ENCODE measurements at places on chromosomes 7 and 10.

- DNase-seq, result no peak
Observed at GRCh38 chr7:140267381-140268226, 90.8 kb upstream of the KDM7A start.

- DNase-seq, result no peak
Observed at GRCh38 chr10:49397036-49397999, 1.4 kb upstream of the DRGX start.

DNA sequence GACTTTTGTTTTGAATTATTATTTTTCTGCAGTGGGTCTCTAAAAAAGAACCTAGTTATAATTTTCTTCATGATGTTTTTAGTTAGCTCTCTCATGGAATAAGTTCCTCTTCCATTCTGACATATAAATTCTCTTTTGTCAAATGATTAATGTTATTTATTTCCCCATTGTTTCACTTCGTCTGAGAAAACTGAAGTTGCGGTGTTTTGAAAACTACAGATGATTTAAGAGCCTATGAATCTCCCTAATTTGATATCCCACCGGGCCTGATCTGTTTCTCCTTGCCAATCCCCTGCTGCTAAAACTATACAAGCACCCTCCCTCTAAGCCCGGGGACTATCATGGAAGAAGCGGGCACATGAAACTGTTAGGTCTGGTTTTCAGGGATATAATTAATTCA is 41.4 kb downstream of the HTR7 start:
- DNase-seq, result no peak

GRCh38 chr7:92244808-92245486 is 767 bp downstream of the KRIT1 start:
- DNase-seq, result no peak

DNA sequence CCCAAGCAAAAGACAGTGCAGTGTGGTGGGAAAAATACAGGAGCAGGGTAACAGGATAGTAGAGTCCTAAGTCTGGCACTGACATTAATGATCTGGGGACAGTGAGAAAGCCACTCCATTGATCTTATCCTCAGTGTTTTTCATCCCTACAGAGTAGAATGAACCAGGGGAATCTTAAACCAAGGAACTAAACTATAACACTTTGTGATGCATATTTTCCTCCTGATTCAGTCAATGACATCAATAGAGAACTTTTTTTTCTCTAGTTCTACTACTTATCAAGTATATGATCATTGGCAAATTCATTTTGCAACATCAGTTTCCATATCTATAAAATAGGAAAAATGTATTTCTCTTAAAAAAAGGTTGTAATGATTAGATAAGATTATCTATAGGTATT is 151.1 kb downstream of the TMEM26 start:
- no peak for DNase-seq

- no peak for DNase-seq
Observed at GRCh38 chr10:8633909-8634308, 579.4 kb downstream of the GATA3 start.

DNA sequence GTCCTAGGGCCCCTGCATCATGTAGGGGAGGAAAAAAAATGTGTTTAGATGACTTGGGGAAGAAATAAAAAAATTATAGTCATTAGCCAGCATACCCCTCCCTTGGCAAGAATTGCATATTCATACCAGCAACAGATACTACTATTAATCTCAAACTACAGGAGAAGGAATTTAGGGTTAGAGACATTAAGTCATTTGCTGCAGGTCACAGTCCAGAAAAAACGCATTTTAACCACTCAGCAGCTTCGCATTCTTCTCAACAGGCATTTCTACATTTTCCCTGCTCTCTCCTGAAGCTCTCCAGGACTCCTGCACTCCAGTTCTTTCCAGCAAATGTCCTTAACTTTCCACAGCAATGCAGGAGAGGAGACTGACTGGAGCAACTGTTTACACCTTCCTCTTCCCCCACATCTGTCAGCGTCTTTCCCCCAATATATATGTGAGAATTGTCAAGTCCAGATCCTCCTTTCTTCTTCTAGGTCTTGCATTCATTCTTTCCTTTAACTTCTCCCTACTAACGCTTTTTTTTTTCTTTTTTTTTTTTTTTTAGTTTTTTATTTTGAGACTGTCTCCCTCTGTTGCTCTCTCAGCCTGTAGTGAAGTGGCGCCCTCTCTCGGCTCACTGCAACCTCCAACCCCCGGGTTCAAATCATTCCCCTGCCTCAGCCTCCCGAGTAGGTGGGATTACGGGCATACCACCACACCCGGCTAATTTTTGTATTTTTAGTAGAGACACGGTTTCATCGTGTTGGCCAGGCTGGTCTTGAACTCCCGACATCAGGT is 35.6 kb downstream of the PRPS1L1 start:
- no peak for DNase-seq

GRCh38 chr10:84334811-84335210 is 6.4 kb downstream of the CCSER2 start:
- DNase-seq, result no peak

- DNase-seq, result peak; percentile 25
Observed at GRCh38 chr7:102284399-102284798, 2.3 kb upstream of the SH2B2 start.

DNA sequence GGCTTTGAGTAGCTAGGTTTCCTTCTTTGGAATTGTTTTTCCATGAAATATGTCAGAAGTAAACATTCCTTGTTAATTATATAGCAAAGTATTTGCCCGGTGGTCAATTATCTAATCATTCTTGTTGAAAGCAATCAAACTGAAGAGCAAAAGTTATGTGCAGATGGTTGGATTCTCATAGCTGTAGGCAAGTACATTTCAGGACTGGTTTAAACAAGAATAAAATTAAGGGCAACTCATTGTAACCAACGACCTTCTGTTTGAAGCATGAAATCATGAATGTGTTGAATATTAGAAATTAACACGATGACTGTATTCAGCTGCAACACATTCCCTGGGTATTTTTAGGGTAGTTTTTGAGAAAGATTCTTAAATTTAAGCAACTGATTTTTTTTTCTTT is 61.8 kb upstream of the NMT2 start:
- DNase-seq, result no peak

GRCh38 chr7:90841759-90842429 is 245.8 kb downstream of the CDK14 start:
- DNase-seq, result no peak

All from activated naive CD4-positive, alpha-beta T cell treated with Interleukin-2 at 50 U/mL for 16 hours (primary cell).